ENCODE measurements at places on chromosomes 11 and 22.

DNA sequence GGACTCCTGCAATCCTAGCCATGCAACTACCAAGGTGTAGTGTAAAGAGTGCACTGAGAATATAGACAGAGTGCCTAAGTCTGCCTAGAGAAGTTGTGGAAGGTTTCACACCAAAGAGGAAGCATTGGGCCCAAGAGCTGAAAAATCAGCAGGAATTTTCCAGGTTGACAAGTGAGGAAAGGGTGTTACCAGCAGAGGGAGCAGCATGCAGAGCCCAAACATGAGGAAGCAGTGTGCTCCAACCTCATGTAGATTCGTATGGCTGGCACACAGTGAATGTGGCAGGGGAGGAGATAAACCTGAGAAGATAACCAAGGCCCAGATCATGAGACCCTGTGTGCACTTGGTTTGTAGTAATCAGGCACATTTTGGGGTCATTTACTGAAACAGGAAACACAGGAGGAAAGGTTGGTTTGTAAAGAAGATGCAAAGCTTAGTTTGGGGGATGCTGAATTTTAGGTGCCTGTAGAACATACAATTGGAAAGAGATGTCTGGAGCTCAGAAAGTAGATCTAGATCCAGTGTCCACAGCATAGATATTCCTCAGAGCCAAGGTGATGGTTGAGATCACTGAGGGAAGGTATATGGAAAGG, 1.7 kb downstream of the HPX start:
- peak; percentile 19 for DNase-seq

GRCh38 chr11:30487200-30487898, 98.8 kb downstream of the MPPED2 start:
- DNase-seq, result no peak

DNA sequence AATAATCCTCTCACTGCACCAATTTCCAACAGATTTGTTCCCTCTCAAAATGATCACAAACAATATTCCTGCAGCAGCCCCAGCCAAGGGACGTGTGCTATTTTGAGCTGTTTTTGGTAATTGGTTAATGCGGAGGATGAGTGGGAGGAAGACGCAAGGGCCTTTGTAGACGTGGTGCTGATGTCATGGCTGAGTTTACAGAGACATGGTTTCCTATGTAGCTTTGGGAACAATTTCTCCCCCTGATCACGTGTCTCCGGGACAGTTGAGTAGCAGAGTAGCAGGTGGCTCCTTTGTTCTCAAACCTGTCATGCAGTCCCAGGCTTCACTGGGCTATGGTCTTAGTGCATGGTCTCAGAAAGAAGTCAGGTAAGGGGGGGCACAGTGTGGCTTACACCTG, 183.2 kb upstream of the NECTIN1 start:
- DNase-seq, result no peak

DNA sequence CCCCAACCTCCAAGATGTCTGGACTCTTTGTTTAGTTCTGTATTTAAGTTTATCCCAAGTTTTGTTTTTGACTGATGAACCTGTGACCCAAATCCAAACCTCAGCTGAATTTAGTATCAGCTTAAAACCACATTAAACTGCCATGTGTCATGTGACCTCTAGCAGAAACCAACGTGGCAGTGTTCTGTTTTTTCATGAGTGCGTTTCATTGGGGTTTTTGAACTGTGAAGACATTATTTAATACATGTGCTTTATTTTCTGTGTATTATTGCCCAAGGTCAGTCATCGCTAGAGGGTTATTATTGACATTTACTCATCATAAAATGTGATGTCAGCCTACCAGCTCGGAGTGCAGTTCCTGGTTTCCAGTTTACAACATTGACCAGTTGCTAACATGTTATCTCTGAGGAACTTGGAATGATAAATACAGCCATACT, 1.8 kb downstream of the TLCD5 start:
- no peak for DNase-seq

- DNase-seq, result no peak
These were observed 18.2 kb downstream of the MCAM start for GRCh38 chr11:119298726-119299125.

GRCh38 chr11:27293515-27294417, 69.2 kb downstream of the CCDC34 start:
- DNase-seq, result no peak

GRCh38 chr11:116376054-116376453, 396.7 kb downstream of the BUD13 start:
- no peak for DNase-seq

DNA sequence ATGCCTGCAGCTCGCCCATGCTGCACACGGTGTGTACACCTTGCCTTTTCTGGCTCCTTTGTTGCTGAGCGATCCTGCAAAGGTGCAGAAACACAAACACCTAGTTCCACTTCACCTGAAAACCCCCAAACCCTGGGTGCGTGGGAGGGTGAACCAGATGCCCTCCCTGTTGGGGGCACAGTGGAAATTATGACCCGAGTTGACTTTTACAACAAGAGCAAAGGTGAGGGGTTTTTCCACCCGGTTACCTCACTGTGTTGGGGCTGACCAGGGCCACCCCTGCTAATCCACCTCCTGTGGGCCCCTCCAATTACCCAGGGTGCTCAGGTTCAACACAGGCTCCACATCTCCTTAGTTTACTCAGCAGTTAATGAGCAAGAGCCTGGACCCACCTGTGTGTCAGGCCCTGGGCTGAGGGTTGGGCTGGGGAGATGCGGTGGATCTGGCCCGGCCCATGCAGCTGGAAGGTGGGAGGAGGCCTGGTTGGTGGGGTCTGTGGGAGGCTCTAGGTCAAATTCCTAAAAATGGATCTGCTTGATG, 42.1 kb downstream of the LRRC32 start:
- peak; percentile 19 for DNase-seq

GRCh38 chr22:19766511-19767426, 6.2 kb downstream of the TBX1 start:
- DNase-seq, result peak; percentile 27

- DNase-seq, result no peak
These were observed 13.6 kb upstream of the RFPL2 start for GRCh38 chr22:32218470-32218869.

DNA sequence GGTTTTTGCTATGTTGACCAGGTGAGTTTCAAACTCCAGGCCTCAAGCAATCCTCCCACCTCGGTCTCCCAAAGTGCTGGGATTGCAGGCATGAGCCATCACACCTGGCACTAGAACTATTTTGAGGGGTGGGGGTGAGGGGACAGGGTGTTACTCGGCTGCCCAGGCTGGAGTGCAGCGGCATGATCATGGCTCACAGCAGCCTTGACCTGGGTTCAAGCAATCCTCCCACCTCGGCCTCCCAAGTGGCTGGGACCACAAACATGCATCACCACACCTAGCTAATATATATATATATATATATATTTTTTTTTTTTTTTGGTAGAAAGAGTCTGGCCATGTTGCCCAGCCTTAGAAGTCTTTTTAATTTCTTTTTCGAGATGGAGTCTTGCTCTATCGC, 17.1 kb upstream of the IFITM3 start:
- no peak for DNase-seq

DNA sequence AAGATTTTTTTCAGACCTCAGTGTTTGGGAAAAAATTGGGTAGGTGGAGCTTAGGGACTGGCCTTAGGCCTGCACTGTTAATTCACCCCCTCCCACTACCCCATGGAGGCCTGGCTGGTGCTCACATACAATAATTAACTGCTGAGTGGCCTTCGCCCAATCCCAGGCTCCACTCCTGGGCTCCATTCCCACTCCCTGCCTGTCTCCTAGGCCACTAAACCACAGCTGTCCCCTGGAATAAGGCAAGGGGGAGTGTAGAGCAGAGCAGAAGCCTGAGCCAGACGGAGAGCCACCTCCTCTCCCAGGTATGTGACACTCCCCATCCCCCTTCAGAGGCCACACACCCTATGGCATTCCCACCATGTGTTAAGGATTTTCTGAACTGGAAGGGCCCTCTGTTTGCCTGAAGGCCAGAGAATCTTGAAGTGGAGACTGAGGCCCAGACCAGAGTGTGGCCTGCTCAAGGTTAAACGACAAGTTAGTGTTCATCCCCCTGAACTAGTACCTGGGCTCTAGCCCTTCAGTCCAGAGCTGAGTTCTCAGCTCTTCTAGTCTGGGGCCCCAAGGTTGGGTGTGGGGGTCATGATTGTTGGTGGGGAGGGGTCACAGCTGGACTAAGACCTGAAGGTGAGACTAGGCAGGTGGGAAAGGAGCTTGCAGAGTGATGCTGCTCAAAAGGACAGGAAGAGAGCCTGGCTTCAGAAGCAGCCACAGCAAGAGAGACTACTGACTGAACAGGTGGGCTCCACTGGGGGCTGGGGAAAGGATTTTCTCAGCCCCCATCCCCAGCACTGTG, 2.3 kb upstream of the FOLR1 start:
- DNase-seq, result no peak

GRCh38 chr11:107202241-107202640, 184.0 kb upstream of the GUCY1A2 start:
- DNase-seq, result no peak

Data from activated T-cell treated with anti-CD3 and anti-CD28 coated beads for 4 hours (primary cell).